Stimulated activated CD8-positive, alpha-beta memory T cell treated with anti-CD3 and anti-CD28 coated beads, Interleukin-4, amount 100 ng/mL, for 4 hours (primary cell): ENCODE measurements at places on chromosomes 1 and 21.

DNA sequence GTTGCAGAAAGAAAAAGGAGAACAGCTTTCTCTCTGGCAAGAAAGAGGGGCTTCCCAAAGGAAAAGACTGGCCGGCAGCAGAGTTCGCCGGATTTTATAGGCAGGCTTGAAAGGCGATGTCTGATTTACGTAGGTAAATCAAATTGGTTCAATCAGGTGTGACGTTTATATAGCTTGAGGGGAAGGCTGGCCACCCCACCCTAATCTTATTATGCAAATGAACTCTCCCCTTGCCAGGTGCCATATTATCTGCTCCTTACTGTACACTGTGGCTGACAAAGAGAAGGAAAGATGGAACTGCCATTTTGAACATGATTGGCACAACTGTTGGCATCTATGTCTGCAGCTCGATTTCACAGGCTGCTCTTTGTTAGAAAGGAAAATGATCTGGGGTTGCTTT is 16.8 kb upstream of the INTS3 start:
- DNase-seq, result no peak

- no peak for DNase-seq
Observed at GRCh38 chr1:41632781-41633575, 148.5 kb upstream of the EDN2 start.

DNA sequence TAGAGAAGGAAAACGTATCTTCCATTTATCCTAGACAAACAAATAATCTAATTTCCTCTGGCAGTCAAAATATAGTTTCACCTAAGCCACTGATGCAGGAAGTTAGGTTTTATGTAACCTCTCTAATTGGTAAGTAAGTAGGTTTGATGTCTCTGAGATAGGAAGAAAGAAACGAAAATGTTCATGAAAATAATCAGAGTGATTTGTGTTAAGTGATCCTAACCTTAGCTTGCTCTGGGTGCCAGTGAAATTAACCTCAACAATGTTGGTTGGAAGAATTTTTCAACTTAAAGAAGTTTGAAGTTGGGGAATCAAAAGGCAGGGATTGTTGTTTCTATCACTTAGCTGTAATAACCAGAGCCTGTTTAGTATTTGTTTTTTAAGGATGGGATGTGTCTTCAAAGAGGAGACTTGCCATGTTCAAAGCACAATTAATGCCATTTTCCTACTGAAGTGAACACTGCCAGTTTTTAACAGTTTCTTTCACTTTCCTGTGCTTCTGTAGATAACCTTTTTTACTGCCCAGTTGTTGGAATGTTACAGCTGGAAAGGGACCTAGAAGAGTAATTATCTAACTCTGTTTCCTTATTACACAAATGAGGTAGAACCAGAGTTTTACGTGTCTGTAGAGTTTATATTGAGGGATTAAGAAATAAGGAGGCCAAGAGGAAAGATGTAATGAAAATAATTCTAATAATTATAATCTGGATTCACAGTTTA is 18.4 kb downstream of the HIPK1 start:
- DNase-seq, result no peak

GRCh38 chr1:222314839-222315238 is 233.1 kb downstream of the HHIPL2 start:
- no peak for DNase-seq

DNA sequence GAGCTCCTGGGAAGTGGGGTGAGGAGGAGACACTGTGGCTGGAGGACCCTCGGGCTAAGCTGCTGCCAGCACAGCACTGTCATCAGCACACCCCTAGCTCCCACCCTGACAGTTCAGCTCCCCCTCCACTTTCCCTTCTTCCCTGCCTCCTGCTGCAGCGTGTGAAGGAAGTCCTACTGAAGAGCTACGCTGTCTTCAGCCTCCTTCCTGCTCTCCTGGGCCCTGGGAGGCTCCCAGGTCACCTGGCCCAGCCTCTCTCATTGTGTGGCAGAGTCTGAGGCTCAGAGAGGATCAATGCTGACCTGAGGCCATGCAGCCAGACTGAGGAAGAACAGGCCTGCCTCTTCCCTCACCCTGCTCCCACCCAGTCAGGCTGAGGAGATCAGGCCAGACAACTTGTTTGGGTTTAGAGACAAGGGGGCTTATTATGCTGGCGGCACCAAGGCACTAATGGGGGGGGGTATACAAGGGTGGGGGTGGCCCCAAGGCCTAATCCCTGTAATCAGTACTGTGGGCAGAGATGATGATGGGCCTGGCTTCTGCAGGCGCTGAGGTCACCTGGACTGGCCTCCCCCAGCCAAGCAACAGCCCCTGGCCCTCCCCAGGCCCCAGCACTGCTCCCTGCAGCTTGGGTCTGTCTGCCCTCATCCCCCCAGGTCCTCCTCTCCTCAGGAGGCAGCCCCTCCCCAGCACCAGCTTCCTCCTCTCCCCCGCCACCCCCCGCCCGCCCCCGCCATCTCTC is 9.1 kb downstream of the NES start:
- DNase-seq, result no peak

DNA sequence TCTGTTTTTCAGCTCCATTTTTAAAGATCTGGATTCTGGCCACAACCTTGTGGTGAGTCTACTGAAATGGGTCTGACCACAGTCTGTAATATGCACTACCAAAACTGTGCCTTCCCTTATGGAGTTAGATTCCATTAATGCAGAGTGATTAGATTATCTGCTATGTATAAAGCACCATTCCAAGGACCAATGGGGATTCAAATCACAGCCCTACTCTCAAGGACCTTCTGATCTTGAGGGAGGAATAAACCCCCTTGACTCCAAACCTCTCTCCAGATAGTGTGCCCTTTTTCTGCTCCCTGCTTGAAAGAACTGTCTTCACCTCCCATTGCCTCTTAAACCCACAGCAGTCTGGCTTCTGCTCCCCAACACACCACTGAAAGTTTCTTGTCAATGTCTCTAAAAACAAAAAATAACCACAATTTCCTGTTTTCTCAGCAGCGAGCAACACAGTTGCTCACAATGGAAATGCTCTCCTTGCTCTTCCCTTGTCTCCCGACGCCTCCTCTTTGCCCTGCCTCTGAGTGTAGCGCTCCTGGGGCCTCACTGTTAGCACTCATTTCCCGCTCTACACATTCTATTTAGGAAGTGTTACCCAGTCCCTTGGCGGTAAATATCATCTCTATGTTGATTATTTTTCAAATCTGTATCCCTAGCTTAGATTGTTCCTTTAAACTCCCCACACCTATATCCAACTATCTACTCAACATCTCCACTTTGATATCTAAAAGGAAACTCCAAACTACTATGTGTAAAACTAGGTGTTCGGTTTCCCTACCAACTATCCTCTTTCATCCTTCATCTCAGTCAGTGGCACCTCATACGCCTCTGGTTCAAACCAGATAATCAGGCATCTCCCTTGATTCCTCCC is 13.6 kb downstream of the PCNX2 start:
- no peak for DNase-seq

DNA sequence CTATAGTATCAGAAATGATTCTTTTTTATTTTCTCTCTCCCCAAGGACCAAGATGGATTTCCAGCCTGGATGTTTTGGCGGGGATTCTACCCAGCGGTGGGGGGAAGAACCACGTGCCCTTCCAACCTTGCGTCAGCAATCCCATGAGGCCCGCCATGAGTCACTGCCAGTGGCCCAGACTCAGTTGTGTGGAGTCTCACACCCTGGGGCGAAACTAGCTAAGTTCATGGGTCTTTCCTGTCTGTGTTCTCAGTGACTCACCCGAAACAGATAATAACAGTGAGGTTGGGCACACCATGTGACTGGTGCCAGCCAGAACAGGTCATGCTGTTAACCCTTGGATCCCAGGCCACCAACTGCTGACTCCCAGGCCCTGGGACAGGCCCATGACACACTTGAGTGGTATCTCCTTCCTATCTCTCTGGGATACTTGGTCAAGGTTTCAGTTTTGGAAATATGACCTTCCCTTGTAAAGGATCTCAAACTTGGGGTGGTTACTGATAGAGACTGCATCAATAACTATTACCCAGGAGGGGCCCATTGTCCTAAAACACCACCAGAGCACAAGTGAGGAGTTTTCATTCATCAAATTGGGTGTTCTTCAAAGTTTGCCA is 98.0 kb upstream of the DUSP10 start:
- DNase-seq, result peak; percentile 52

DNA sequence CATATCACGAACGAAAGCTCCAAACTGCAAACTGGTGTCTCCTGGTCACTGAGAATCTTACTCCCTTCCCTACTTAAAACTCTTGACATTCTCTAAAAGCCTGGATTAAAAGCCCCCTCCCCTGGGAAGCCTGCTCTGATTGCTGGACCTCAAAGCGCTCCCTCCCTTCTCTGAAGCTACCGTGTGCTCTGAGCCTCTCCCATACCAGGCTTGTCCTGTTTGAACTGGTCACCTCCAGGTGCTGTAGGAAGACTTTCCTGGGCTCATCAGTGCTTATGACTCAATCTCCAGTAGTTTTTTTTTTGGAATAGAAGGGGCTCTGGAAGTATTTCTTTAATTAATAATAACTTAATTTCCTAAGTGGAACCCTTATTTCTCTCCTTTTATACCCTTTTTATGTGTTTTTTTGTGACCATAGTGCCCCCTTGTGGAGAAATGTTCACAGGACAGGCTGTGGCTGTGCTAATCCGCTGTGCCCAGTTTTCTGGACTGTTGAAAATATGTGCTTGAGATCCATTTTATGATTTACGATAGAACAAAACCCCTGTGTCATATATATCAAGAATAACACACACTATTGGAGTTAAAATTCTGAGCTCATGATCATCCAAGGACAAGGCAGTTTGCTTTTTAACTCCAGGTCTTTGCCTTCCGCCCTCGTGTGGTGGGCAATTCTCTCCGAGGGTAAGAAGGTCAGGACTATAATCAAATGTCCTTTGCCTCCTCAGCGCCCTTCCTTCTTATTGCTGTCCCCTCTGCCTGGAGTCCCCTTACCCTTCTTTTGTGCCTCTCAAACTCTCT is 16.9 kb downstream of the MTARC1 start:
- DNase-seq, result no peak

- no peak for DNase-seq
Observed at GRCh38 chr1:53731043-53731600, 7.8 kb downstream of the GLIS1 start.

DNA sequence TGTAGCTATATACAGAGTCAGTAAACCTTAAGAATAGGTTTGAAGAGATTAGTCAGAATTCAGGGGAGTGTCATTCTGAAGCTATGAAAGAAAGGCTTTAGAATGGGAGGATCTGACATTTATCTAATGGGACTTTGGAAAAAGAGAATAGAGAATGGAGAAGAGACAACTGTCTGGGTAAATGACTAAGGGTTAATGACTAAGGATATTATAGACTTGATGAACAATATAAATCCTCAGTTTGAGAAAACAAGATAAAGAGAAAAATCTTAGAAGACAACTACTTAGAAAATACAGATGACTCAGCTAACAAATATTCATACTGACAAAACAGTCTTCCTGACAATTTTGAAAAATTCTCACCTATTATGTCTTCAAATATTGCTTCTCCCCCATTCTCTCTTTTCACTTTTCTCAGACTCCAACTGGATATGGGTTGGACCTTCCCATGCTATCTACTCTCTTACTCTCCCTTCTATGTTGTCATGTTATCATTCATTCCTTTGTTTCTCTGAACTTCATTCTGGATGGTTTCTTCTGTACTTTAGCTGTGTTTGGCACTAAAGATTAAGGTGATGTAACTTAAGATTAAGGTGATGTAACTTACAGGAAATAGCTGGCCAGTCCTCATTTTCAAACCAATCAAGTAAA is 20.4 kb downstream of the SLC16A1 start:
- no peak for DNase-seq

- DNase-seq, result peak; percentile 37
Observed at GRCh38 chr1:119808972-119809550, 2.2 kb downstream of the REG4 start.

GRCh38 chr1:101314244-101314643 is 77.4 kb downstream of the S1PR1 start:
- DNase-seq, result no peak

GRCh38 chr1:162913345-162913744 is 52.4 kb upstream of the CCDC190 start:
- no peak for DNase-seq

DNA sequence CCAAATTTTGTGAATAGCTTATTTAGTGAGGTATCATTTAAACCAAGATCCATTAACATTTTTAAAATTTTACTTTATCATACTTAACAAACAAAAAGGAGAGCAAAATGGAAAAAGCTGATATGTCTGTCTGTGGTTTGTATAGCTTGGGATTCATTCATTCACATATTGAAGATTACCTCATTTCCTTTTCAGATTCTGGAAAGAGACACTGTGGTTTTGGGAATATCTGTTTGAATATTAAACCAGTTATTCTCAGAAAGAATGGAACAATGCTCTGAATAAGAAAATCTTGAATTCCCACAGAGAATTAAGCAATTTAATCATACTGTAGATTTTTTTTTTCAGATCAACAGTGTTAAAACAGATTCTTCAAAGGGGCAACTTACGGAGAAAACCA is 93.8 kb upstream of the PRDX6 start:
- DNase-seq, result no peak

DNA sequence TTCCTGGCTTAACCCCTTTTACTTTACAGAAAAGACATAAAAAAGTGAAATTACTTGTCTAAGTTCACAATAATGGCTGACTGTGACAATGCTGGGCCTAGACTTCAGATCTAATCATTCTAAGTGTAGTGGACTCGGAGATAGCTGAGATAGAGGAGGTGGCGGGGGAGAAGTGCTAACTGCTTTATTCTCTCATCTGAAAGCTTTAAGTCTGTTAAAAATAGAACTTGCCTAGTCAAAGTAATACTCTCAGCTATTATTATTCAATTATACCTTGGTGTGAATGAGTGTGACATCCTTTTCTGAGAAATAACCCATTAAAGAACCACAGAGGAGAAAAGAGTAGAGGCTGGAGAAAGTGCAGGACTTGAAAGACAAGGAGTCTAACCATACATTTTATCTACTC is 96.1 kb upstream of the OLIG2 start:
- DNase-seq, result no peak

DNA sequence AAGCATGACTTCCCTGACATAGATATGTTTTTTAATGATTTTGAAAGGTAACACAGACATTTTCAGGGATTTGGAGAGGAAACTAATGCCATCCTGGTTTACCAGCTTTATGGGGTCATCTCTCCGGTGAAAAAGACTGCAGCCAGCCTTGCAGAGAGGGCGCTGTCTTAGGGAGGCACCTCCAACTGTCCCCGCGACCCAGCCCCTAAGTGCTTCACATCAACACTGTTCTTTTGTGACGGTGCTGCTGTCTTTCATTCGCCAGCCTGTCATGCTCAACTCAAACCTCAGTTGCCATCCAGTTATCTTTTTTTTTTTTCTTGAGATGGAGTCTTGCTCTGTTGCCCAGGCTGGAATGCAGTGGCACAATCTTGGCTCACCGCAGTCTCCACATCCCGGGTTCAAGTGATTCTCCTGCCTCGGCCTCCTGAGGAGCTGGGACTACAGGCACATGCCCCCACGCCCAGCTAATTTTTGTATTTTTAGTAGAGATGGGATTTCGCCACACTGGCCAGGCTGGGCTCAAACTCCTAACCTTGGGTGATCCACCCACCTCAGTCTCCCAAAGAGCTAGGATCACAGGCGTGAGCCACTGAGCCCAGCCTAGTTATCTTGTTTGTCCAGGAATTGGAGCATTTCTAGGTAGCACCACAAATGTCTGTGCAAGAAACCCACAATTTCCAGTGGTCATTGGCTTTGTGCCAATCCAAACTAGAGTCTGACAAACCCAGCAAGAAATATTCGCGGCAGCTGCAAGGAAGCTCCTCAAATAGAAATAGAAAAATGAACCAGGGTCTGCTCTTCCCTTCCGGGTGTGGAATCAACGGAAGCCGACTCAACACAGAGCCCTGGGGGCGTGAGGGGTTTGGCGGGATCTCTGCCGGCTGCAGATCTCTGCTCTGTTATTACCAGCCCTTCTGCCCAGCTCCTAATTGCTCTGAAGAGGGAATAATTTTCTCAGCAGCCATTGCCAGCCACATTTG is 24.2 kb downstream of the PDE9A start:
- no peak for DNase-seq

GRCh38 chr1:153852170-153852569 is 70.6 kb downstream of the GATAD2B start:
- DNase-seq, result no peak
